Coronary artery (tissue), 2 donors: ENCODE measurements at places on chromosomes 5 and 9.

GRCh38 chr9:119986713-119987112 lies 593.3 kb downstream of the CDK5RAP2 start:
- DNase-seq = no peak

GRCh38 chr5:149961957-149962409 lies 1.4 kb downstream of the SLC26A2 start:
- no peak for DNase-seq

DNA sequence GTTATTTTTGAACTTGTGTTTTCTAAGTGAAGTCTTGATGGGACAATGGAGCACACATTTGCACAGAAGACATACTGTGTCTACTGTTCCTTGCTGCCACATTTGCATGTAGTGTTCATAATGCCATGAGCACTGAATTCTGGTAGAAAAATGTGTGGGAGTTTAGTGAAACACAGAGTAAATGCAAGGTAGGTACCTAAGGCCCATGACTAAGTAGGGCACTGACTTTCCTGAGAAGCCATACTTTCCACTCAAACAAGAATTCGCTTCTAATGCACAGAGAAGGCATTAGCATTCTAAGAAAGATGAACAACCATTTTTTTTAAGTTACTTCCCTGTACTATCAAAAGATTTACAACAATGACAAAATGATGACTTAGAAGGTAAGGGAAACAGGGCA lies 282.2 kb downstream of the MAN2A1 start:
- no peak for DNase-seq

DNA sequence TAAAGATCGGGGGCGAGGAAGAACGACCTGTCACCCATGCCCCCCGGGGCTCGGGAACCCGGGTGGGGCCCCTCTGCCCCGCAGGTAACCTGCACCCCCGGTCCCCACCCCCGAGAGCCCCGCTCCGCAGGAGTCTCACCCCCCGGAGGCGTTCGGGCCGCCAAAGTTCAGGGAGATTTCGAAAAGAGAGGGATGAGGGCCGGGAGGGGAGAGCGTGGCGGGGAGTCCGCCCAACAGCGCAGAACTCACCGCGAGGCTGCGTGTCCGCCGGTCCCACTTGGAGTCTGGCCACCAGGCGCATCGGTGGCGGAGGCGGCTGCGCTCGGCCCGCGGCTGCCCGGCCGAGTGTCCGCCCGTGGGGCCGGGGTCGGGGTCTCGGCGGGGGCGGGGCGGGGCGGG lies at the start of gene PHF19:
PHF19 (minus strand) TSS at position 347 of the 399 bp plus-strand sequence. CDS start 2,447 bp downstream, outside the sequence.
- no peak for DNase-seq
